NAMALWA (cell line): ENCODE measurements at places on chromosomes 4 and X.

DNA sequence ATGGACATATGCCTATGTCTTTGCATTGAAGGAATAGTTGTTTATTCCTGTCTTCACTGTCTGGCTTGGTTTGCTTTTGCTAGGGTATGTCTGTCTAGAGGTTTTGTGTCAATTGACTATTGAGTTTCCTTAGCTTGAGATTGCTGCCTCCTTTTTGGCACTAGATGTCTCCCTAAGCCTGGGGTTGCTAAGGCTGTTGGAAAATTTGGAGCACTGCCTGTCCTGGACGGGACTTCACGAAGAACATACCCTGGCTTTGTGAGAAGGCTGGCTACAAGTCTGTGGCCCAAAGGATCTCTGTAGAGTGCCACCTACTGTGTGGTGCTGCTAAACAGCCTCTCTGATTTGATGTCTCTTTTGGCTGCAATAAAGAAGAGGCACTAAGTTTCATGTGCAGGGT is 183.8 kb upstream of the NUDT10 start:
- DNase-seq = peak; percentile 1

DNA sequence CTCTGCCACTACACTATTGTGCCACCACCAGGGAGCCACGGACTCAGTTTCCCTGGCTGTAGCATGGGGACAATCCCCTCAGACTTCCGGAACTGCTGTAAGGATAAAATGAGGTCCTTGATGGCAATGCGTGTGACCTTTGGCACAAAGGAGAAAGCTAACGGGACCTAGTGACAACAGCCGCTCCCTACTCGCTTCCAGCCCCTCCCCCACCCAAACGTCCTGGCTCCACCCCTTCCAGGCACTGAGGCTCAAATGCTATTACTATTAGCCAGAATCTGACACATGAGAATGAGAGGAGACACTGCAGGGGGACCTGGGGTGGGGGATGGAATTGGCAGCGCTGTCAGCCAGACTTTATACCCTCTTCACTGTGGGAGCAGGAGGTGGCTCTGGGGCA is 5.4 kb upstream of the DUSP9 start:
- no peak for DNase-seq

GRCh38 chr4:76526585-76526990 is 91.6 kb downstream of the SHROOM3 start:
- no peak for DNase-seq

DNA sequence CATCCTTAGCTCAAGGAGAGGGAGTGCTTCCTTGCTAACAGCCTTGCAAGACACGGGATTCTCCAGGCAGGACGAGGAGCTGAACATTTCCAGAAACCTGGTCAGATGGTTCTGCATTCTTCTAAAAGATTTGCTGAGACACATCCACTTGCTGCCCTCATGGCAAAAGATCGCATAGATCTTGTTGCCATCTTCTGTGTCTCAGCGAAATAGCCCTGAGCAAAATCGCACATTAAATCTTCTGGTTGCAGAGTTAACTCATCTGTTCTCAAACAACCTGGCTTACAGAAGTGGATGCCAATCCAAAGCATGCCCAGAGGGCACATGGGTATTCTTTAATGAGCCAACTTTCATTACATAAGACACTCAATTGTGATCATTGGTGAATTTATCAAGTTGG is 167.5 kb downstream of the PRKX start:
- no peak for DNase-seq
